ENCODE measurements at places on chromosomes 3 and 15.

- no peak overlapping the region for H3K27ac ChIP-seq
- H3K27me3 ChIP-seq: no peaks in the 10 kb centered on the region
- peaks cover 8% of the 10 kb centered on the region for H3K4me1 ChIP-seq
- DNase-seq: no peak
- no peak overlapping the region for H3K4me3 ChIP-seq
- H3K36me3 ChIP-seq: no peaks in the 10 kb centered on the region
Observed at GRCh38 chr15:90765531-90765930, 48.4 kb downstream of the BLM start.

DNA sequence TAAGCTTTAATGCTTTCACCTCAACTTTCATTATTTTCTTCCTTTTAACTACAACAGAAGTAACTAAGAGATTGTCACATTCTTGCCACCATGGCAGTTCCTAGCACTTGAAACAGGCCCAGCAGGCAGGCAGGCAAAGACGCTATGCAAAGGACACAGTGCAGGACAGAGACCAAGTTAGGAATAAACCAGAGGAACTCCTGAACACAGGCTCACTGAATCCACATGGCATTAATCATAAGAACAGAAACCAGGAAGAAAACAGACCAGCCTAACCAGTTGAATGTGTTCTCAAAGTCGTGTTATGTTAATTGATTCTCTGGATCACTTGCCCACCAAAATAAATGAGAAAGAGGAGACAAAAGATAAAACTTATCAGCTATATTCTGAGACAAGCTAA lies 397.6 kb downstream of the TBL1XR1 start:
- no peaks in the 10 kb centered on the region for H3K36me3 ChIP-seq
- H3K4me3 ChIP-seq: no peak overlapping the region
- no peaks in the 10 kb centered on the region for H3K4me1 ChIP-seq
- DNase-seq: no peak
- no peaks in the 10 kb centered on the region for H3K27me3 ChIP-seq
- H3K27ac ChIP-seq: no peak overlapping the region

DNA sequence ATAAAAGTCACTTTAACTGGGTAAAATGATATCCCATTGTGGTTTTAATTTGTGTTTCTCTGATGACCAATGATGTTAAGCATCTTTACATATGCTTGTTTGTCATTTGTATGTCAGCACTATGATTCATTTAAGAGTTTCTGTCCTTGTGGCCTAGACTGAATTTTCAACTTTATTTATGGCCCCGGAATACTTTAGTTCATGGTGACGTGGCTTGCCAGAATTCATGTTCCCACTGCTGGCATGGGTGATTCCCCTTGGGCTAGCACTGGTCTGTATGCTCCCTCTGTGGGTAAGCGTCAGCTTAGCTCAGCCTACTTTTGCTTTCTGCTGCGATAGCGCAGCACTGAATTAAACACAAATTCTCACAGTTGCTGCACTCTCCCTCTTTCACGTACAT lies 436.3 kb upstream of the SGO1 start:
- H3K27ac ChIP-seq: no peak overlapping the region
- H3K27me3 ChIP-seq: no peaks in the 10 kb centered on the region
- no peaks in the 10 kb centered on the region for H3K4me1 ChIP-seq

DNA sequence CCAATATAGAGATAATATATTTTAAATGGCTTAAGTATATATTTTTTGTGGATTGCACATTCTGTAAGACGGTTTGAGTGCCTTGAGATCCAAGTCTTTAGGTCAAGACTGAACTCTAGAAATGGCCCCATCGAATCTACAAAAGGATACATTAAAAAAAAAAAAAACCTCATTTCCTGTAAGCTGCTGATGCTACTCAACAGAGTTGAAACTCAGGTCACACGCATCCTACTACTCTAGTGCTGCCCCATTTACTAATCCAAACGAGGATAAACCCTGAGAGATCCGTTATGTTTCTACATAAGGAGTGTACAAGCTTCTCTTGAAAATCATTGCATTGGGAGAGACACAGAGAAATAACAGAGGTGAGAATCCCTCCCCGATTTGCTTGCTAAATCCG lies 187.3 kb downstream of the TIGIT start:
- no peaks in the 10 kb centered on the region for H3K27me3 ChIP-seq
- no peak for DNase-seq
- peaks cover 54% of the 10 kb centered on the region for H3K4me1 ChIP-seq
- no peak overlapping the region for H3K4me3 ChIP-seq
- no peak overlapping the region for H3K27ac ChIP-seq

GRCh38 chr3:62942227-62942626 lies 67.0 kb upstream of the CADPS start:
- no peak for DNase-seq
- H3K4me1 ChIP-seq: no peaks in the 10 kb centered on the region
- no peaks in the 10 kb centered on the region for H3K27me3 ChIP-seq
- no peak overlapping the region for H3K27ac ChIP-seq

DNA sequence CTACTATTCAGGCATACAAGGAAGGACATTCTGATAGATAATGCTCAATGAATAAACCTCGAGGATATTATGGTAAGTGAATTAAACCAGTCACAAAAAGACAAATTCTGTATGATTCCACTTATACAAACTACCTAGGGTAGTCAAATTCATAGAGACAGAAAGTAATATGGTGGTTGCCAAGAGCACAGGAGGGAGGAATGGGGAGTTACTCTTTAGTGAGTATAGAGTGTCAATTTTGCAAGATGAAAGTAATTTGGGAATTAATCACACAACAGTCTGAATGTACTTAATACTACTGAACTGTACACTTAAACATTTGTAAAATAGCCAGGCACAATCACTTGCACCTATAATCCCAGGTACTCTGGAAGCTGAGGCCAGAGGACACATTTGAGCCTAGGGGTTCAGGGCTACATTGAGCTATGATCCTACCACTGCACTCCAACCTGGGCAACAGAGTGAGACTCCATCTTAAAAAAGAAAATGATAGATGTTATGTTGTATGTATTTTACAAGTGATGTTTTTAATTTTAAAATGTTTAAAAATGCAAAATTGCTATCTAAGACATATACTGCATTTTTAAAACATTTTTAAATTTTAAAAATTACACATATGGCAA lies 91.0 kb downstream of the NPAP1 start:
- H3K27me3 ChIP-seq: no peaks in the 10 kb centered on the region
- no peaks in the 10 kb centered on the region for H3K36me3 ChIP-seq
- H3K27ac ChIP-seq: no peak overlapping the region

DNA sequence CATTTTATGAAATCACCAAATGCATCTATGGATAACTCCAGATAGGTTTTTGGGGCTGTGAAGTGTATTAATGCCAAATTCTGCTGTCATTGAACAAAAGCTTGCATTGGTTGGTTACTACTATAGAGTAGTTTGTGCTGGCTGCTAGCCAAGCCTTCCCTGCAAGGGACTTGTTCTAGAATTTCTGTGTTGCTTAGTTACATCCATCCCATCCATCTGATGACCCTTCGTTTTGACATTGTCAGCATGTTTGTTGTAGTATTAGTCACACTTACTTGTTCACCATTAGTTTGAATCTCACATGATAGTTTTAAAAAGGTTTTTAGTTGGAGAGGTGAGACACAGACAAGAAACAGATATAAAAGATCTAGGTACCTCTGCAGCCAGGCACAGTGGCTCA lies 7.0 kb upstream of the NIPA2 start:
- H3K27me3 ChIP-seq: no peaks in the 10 kb centered on the region
- H3K36me3 ChIP-seq: no peaks in the 10 kb centered on the region
- no peak for DNase-seq
- H3K4me3 ChIP-seq: no peak overlapping the region
- no peak overlapping the region for H3K27ac ChIP-seq

DNA sequence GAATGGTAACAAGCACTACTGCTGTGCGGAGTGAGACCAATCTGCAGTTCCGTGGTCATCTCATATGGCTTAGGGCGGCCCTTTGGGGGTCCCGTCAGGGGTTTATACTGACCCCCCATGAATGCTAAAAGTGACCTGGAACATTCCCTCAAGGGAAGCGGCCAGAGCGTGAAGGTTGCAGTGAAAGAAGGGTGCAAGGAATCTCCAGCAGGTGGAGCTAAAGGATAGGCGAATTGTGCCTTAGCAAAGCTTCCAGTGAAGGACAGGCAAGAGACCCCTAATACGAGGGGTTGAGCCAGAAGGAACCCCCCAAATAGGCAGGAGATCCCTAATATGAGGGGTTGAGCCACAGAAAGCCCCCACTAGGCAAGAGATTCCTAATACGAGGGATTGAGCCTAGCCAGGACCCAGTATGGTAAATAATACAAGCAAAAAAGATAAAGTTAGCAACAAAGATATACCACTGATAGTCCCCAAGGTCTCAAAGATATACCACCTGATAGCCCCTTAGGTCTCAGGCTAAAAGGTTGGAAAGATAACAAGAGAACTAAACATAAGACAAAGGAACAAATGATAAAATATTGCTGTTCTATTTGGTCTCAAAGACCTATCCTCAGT lies 32.8 kb downstream of the ZNF589 start:
- H3K4me1 ChIP-seq: no peaks in the 10 kb centered on the region
- DNase-seq: no peak
